CD4-positive, alpha-beta T cell (primary cell): ENCODE measurements at places on chromosomes 11 and 22.

GRCh38 chr22:46025973-46026898 is 49.3 kb upstream of the WNT7B start:
- DNase-seq: no peak

DNA sequence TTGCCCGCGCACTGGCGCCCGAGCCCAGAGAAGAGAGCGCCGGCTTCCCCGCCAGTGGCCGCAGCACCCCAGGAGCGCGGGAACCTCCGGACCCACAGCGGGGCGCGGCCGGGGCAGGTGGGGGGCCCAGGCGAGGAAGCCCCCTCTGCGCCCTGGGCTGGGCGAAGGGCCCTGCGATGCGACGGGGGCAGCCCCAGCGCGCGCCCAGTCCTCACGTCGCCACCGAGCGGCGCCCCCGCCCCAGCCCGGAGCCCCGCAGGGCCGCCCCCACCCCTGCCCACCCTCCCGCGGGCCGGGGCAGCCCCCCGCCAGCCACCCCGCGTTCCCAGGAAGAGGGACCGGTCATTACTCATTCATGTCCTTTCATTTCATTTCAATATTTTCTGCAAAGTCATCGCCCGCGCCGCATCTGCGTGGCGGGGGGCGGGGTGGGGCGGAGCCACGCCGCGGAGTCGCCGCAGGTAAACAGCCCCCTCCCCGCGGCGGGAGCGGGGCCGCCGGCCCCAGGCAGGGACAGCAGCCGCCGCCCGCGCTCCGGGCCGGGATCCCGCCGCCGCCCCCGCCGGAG is 673 bp upstream of the PANX2 start:
- DNase-seq: no peak

- DNase-seq: no peak
These were observed 17.2 kb downstream of the MPPED2 start for GRCh38 chr11:30568931-30569330.

DNA sequence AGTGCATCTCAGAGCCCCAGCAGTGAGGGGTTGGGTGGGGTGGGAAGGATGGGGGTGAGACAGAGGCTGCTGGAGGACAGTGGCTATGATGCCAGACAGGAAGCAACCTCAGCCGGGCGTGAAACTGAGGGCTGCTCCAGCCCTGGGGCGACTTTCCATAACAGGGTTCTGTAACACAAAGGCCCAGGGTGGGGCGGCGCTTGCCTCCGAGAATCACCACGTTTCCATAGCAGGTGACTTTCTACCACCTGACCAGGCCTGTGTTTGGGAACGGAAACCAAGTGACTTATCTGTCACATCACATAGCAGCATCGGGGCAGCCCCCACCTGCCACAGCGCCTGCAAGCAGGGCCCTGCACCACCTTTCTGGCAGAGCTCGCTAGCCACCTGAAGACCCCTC is 85.8 kb downstream of the TRMU start:
- DNase-seq: no peak
